ENCODE measurements at places on chromosomes 6 and 20.

GRCh38 chr6:3592371-3592941 is 135.6 kb upstream of the SLC22A23 start:
- DNase-seq: no peak

GRCh38 chr20:50339466-50339901 is 148.9 kb downstream of the CEBPB start:
- no peak for DNase-seq

DNA sequence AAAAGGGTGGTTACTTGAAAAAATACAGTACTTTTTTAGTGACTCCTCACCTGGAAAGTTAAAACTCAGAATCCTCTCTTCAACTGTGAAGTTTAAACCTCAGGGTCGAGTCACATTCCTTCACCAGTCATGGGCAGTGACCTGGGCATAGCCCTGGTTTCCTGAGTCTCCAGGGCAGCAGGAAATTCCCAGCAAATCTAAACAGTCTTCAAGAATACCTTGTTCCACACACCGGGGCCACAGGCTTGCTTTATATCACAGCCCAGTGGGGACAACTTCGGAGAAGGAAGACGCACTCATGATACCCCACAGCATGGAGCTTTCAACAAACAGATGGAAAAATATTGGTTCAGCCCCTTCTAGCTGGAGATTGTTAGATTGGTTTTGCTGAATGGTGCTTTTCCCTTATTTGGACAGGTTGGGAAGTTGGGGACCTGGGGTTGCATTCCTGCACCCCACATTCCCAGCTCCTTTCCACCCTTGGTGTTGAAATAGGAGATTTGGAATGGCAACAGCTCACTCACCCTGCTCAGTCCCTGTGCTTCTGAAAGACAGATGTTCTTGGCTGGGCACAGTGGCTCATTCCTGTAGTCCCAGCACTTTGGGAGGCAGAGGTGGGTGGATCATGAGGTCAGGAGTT is 113.0 kb upstream of the TMEM170B start:
- no peak for DNase-seq

GRCh38 chr6:124396361-124396760 is 565.9 kb upstream of the RNF217 start:
- no peak for DNase-seq

GRCh38 chr20:59807909-59808728 is 125.3 kb downstream of the SYCP2 start:
- no peak for DNase-seq

- no peak for DNase-seq
Measured at GRCh38 chr6:34389034-34389433, 3.4 kb downstream of the NUDT3 start.

GRCh38 chr6:51021171-51021570 is 202.5 kb downstream of the TFAP2B start:
- DNase-seq: no peak

DNA sequence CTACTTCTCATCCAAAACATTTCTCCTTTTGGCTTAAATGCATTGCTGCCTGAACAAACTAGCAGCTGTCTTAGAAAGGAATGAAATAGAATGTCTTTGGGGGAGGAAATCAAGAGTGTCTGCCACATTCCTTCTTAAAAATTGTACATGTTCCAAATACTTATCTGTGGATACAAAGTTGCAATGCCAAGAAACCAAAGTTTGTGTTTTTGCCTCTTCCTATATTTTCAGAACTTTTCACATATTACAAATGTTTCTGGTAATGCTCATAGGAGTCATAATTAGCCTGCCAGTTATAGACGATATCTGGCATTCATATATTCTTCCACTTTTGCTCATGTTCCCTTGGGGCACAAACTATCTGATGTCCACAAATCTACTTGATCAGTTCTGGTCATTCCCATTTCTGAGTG is 165.5 kb upstream of the BMP5 start:
- DNase-seq: no peak

GRCh38 chr6:120945905-120946594 is 388.2 kb downstream of the TBC1D32 start:
- no peak for DNase-seq

- no peak for DNase-seq
Measured at GRCh38 chr6:94272327-94272726, 853.0 kb upstream of the EPHA7 start.

DNA sequence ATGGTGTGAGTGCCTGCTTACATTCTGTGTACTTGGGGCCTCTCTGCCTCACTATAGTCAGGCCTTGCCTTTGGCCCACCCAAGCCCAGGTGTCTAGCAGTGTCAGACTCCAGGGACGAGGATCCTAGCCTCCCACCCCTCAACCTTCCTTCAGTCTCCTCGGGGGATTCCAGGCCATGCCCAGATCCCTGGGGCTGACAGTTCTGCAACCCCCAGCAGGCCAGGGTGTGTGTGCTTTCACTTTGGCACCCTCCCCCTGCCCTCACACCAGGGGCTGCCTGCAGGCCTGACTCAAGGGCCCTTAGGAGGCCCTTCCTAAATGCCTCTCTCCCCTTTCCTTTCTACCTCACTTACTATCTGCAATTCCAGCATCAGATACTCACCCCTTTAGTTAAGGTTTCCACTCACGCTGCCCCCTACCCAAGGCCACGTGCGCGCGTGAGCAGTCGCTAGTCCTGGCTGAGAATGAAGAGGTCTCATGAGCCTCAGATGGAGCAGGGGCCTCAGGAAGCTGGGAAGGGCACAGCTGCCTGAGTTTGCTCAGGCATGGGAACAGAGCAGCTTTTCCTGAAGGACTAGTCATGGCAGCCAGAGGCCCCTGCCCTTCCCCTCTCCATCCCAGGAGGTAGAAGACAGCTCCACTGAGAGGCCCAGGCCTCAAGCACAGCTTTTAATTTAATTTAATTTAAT is 859 bp upstream of the CLPS start:
- no peak for DNase-seq

Data from stimulated activated CD4-positive, alpha-beta T cell treated with anti-CD3 and anti-CD28 coated beads, Interleukin-4, amount 100 ng/mL, for 24 hours (primary cell).